ENCODE measurements at places on chromosomes 2 and 18.

- DNase-seq, result no peak
Observed at GRCh38 chr18:3798032-3798431, 348.1 kb downstream of the TGIF1 start.

DNA sequence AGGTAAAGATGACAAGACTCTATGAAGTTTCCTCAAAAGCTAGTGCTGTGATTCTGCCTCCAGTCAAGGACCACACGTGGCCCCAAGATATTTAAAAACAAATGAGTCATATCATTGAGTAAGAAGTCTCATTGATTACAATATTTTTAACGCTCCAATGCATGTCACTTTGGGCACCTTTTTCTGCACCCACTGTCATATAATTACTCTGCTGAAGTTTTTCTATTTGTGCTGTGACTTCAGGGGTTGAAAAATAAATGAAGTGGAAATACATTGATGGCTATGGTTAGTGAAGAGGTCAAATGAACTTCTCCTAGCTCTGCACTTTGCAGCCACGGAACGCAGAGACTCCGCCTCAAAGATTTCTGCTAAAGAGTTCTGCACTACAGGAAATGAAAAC lies 344.3 kb upstream of the KYNU start:
- DNase-seq, result no peak

DNA sequence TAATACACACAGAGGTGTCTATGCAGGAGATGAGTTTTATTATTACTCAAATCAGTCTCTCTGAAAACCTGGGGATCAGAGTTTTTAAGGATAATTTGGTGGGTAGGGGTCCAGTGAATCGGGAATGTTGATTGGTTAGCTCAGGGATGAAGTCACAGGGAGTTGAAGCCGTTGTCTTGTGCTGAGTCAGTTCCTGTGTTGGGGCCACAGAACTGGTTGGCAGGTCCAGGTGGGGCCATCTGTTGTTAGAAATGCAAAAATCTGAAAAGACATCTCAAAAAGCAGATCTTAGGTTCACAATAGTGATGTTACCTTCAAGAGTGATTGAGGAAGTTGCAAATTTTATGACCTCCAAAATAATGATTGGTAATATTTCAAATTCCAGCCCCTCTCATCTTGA lies 86.9 kb downstream of the VSNL1 start:
- no peak for DNase-seq

GRCh38 chr2:217846321-217846743 lies 156.5 kb downstream of the TNS1 start:
- no peak for DNase-seq

GRCh38 chr2:10151462-10151861 lies 28.9 kb downstream of the RRM2 start:
- no peak for DNase-seq

DNA sequence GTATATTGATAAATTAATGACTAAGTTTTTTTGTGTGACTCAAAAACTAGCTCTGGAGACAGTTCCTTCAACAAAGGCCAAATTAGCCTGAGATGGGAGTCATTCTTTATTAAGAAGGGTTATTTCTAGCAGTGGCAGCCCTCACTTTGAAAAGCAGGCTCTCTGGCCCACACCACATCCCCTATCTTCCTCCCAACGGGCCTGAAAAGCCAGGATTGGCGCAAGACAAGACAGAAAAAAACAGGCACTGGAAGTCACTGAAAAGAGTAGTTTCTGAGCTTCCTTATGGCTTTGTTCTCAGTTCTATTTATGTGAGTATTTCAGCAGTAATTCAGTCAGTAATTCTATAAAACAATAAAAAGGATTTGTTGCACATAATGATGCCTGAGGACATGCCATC lies 149.0 kb downstream of the LAMA3 start:
- no peak for DNase-seq

DNA sequence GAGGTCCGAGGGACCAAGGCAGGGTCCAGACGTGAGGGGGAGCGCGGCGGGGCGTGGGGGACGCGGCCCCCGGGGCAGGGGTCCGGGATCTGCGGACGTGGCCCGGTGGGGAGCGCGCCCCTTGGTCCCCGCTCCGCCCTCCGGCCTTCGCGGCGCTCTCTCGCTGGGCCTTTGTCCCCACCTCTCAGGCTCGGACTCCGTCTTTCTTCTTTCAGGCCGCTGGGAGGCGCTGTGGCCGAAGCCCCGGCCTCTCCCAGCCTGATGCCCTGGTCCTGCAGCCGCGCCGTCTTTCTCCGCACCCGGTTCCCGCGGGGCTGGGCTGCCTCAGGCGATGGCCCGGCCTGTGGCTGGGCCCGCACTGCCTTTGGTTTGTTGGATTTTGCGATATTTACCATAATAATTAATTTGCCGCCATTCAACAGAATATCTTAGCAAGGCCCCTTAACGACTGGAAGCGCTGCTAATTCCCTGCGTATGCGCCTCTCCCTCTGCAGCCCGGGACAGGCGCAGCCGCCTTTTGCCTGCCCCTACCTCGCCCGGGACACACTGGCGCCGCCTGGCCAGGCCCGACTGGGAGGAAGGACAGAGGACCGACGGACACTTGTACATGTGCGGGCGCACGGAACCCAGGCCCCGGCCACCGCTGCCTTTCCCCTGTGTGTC lies 10.8 kb downstream of the SIX3 start:
- peak; percentile 43 for DNase-seq

DNA sequence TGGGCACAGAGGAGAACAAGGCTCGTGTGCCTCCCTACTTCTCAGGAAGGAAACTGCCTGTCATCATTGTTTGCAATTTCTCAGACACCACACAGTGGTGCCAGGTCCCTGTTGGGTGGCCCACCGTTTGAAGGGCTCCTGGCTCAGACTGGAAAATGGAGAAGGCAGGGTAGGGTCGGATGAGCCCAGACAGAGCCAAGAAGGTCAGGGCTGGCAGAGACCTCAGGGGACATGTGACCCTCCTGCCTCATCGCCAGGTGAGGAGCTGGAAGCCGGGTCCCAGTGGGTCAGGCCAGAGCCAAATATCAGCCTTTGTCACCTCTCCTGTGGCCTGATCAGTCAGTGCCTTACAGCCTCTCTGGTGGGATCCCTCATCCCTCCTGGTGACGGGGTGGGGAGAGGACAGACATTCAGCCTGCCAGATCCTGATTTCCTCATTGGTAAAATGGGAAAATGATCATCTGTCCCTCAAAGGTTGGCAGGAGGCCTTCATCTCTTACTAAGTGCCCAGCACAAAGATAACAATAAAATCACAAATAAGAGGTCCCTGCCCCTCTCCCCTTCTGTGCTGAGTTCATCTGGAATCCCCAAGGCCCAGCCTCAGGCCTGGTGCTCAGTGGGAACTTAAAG lies 117.6 kb downstream of the CAPN13 start:
- DNase-seq, result no peak

GRCh38 chr2:88078643-88079172 lies 11.1 kb downstream of the SMYD1 start:
- DNase-seq, result no peak

- no peak for DNase-seq
Observed at GRCh38 chr2:158776231-158776630, 18.9 kb upstream of the DAPL1 start.

DNA sequence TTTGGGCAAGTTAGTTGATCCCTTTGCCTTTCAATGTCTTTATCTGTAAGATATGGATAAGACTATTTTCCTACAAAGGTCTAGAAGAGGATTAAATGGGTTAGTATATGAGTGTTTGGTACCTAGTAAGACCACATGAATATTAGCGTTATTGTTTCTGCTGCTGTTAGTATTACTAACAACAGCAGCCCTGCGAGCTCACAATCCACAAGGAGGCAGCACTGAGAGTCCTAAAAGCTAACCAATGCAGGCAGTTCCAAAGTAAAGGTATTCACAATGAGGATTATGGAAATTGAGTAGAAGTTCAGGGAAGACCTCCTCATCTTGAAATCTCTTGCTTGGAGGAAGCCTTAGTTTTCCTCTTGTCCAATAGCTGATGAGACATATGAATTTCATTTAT lies 248.9 kb downstream of the TDRD15 start:
- DNase-seq, result no peak

DNA sequence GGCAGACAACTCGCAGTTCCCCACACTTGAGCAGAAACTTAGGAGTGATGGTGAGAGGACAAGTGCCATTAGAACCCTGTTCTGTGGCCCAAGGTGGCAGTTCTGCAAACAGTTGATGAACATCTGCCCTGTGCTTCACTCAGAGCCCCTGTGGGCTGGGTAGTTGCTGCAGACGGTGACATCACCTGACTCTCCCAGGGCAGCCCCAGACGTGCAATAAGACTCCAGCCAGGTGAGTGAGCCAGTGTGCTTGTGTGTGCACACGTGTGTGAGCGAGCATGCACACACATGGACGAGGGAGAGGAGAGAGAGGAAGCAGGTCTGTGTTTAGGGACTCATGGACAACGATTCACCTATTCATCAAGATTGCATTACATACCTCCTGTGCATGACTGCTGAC lies 136.0 kb upstream of the GLI2 start:
- DNase-seq, result no peak

- no peak for DNase-seq
Observed at GRCh38 chr2:1986598-1986997, 242.3 kb upstream of the PXDN start.

DNA sequence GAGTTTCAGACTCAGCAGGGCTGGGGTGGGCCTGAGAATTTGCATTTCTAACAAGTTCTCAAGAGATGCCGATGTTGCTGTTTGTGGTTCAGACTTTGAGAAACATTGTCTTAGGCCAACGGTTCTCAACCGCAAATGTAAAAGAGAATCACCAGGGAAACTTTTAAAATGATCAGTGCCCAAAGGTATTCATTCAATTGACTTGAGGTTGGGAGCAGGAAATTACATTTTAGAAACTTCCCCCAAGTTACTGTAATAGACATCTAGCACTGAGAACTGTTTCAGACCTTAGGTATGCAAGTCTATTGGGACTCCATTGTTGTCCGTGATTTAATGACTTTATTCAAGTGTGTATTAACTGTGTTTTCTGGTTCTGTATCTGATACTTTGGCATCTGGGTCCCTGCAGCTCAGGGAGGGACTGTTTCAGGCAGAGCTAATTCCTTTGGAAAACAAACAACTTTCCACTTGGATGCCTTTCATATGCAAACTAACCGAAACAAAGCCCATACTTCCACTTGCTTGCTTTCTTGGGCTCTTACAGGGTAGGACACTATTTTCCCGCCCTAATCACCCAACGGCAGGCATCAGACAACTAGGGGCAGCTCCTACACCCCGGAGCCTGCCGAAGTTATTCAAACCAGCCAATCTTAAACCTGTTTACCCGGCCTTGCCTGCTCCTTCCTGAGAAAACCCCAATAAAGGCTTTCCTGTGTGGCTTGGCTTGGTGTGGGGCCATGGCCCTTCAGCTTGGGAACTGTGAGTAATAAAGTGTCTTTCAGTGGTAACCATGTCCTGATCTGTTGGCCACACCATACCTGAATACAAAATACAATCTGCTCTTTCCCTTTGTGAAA lies 97.6 kb downstream of the POLE4 start:
- no peak for DNase-seq

- no peak for DNase-seq
Observed at GRCh38 chr18:21341141-21341540, 99.1 kb downstream of the GREB1L start.

GRCh38 chr2:141554810-141555209 lies 576.0 kb downstream of the LRP1B start:
- no peak for DNase-seq

- DNase-seq, result no peak
Observed at GRCh38 chr2:101596333-101596732, 101.2 kb upstream of the MAP4K4 start.

- DNase-seq, result peak; percentile 56
Observed at GRCh38 chr2:589281-590130, 87.7 kb downstream of the TMEM18 start.

DNA sequence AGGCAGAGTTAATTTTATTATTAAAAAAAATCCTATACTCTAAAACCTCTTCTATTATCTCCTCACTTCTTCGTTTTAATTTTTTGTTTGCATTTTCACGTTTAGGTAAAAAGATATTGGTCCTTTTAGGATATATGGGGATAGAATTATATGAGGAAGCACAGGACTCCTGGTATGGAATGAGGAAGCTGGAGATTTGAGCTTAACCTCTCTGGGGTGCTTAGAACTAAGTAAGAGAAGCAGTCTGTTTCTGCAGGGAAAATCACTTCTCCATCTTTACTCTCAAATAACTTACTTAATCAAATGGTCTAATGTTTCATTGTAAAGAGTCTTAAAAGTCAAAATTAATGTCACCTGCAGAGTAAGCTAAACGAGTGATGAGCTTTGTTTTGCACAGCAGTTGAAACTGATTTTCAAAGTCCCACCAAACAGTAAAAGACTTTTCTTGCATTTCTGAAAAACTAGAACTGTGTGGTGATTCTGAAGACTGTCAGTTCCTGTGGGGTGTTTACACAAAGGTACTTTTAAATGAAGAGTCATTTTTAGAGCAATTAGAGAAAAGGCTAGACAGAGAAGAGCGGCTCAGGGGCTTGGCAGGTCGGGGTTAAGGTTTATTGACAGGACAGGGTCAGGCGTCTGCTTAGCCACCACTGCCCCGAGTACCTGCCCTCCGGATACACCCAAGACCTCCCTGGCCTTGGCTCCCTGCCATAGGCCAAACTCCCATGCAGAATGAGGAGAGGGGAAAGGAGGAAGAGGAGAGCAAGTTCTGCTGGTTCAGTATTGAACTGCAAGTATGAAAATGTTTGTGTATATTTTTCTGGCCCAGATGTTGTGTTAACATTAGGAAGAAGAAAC lies 21.6 kb downstream of the METAP1D start:
- DNase-seq, result no peak

DNA sequence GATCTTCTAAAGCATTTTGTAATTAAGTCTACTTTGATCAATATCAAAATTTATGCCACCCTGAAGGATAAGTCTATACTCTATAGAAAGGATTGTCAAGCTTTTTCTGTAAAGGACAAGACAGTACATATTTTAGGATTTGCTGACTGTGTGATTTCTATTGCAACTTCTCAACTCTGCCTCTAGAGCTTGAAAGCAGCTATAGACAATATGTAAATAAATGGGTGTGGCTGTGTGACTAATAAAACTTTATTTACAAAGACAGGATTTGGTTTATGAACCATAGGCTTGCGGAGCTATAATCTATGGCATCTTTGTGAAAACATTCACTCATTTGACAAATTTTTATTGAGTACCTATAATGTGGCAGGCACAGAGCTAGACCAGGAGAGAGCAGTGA lies 18.4 kb downstream of the UPP2 start:
- DNase-seq, result no peak

DNA sequence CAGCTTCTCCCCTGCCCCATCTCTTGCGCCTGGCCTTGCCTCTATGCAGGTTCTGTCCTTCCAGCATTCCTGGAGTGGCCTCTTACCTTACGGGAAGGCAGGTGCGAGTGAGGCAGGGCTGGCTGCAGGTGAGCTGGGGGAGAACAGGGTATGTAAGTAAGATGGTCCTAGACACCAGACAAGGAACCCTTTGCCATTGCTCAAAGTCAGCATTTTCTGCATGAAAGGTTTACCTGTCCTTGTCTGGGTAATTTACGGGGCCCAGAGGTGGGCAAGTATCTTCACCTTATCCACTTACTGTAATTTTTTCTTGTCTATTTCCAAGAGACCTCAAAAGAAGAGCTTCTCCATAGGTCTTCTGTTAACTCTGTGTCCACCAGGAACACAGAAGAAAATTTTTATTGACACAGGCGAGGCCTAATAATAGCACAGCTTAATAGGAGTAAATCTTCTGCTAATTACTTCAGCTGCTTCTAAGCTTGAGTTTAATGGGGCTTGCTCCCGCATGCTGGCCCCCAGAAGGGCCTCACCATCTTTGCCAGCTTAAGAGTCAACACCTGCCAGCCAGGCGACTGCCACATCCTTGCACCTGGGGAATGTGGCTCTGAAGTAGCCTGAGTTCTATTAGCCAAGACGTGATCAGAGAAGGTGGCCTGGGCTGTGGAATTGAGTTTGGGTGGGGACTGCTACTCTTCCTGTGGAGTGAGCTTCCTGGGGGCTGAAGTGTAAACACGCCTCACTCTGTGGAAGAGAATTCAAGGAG lies 27.1 kb downstream of the PCARE start:
- DNase-seq, result no peak

GRCh38 chr2:119338272-119338671 lies 28.4 kb downstream of the C2orf76 start:
- no peak for DNase-seq
